ENCODE measurements at places on chromosomes 5 and 9. TPM values are rescaled to one million over a fixed set of nuclear protein-coding genes. Genes with fewer than 3 reads are reported as not detected.

The ROPN1L gene
- total RNA-seq: 3.0 TPM

The DND1 gene
- 1.8 TPM for total RNA-seq

The ZSWIM6 gene
- 10.8 TPM for total RNA-seq

The NUTM2F gene
- total RNA-seq: not detected

The MYMK gene
- not detected for total RNA-seq

The PCDH1 gene
- total RNA-seq: 9.0 TPM

The EIF4E1B gene
- not detected for total RNA-seq

The IL33 gene
- total RNA-seq: not detected

The RORB gene
- 0.08 TPM for total RNA-seq

The PIK3R1 gene
- 23.4 TPM for total RNA-seq

The FBXO38 gene
- 34.5 TPM for total RNA-seq

The PPP3R2 gene
- total RNA-seq: not detected

Measured in Panc1 (cell line).